ENCODE measurements at places on chromosomes 6 and 20. TPM values are rescaled to one million over a fixed set of nuclear protein-coding genes. Genes with fewer than 3 reads are reported as not detected.

RAB5IF gene
- total RNA-seq: 265 TPM

FAM217A gene
- total RNA-seq: not detected

OR2J3 gene
- total RNA-seq: not detected

SENP6 gene
- total RNA-seq: 30.9 TPM

PPP1R14C gene
- 1.7 TPM for total RNA-seq

MCM8 gene
- 21.8 TPM for total RNA-seq

FERMT1 gene
- 16.7 TPM for total RNA-seq

GRM4 gene
- total RNA-seq: 0.17 TPM

GHRH gene
- total RNA-seq: not detected

GLP1R gene
- not detected for total RNA-seq

SDCBP2 gene
- total RNA-seq: 1.6 TPM

LY6G6F gene
- total RNA-seq: not detected

BEND3 gene
- total RNA-seq: 3.6 TPM

UNC5CL gene
- 0.38 TPM for total RNA-seq

GATA5 gene
- 0.29 TPM for total RNA-seq

OTOR gene
- not detected for total RNA-seq

GSTA3 gene
- not detected for total RNA-seq

PDYN gene
- not detected for total RNA-seq

AARS2 gene
- 3.8 TPM for total RNA-seq

NKX2-4 gene
- not detected for total RNA-seq

ALDH8A1 gene
- total RNA-seq: 0.29 TPM

VNN1 gene
- total RNA-seq: 0.07 TPM

ACTL10 gene
- total RNA-seq: not detected

PHF20 gene
- total RNA-seq: 27.9 TPM

FAM229B gene
- 10.6 TPM for total RNA-seq

ZFP57 gene
- total RNA-seq: not detected

ENPP4 gene
- 0.24 TPM for total RNA-seq

HLA-DOA gene
- total RNA-seq: not detected
